ENCODE measurements at places on chromosomes 3 and 15.

DNA sequence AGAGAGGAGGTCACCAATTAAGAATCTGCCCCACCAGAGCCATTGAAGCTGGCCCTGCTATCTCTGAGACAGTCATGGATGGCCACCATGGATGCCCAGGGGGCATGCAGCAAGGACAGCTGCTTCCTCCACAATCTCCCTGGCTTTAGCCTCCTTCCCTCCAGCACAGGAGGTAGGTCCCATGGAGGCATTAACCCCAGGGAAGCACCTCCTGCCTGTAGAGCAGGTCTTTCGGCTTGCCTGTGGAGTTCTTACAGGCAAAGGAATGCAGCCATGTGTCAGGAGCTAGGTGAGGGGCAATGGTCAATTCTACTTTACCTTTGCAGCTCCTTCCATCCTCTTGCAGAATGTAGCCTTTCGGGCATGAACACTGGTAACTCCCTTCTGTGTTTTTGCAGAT, 93.8 kb downstream of the DUT start:
- DNase-seq = no peak

- DNase-seq = no peak
These were observed 27.5 kb downstream of the THSD4 start for GRCh38 chr15:71142780-71143179.

DNA sequence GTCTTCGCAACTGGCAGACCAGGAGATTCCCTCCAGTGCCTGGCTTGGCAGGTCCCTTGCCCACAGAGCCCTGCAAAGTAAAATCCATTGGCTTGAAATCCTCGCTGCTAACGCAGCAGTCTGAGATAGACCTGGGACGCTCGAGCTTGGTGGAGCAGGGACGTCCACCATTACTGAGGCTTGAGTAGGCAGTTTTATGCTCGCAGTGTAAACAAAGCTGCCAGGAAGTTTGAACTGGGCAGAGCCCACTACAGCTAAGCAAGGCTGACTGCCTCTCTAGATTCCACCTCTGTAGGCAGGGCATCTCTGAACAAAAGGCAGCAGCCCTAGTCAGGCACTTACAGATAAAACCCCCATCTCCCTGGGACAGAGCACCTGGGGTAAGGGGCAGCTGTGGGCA, 205.0 kb upstream of the MME start:
- no peak for DNase-seq

- no peak for DNase-seq
These were observed 64.6 kb upstream of the PRR23C start for GRCh38 chr3:139109271-139109670.

GRCh38 chr3:154728285-154728684, 298.3 kb upstream of the GPR149 start:
- DNase-seq = no peak

DNA sequence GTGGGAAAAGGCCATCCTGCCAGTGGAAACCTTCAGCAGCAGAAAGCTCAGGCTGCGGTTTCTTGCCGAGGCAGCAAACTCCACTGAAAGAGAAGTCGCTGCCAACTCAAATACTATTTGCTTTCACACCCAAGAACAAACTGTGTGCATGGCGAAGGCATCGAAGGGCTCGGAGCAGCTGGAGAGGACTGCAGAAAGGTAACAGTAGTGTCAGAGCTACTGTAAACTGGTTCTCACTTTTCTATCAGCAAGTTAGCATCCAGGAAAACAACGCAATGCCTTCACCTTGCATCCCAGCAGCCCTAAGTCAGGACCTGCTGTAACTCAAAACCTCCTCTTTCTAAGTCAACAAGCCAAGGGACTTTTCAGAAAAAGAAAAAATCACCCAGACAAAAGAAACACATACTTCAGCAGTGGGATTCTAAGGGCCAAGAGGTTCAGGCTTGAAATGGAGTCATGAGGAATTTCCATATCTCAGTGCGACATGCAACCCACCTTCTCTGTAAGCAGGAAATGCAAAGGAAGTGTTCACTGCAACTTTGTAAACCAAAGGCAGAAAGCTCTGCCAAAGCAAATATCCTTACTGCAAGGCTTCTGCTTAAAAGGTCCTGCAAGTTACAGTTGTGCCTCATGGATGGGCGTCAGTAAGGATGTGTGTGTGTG, 193.5 kb downstream of the FOXP1 start:
- peak; percentile 48 for DNase-seq

DNA sequence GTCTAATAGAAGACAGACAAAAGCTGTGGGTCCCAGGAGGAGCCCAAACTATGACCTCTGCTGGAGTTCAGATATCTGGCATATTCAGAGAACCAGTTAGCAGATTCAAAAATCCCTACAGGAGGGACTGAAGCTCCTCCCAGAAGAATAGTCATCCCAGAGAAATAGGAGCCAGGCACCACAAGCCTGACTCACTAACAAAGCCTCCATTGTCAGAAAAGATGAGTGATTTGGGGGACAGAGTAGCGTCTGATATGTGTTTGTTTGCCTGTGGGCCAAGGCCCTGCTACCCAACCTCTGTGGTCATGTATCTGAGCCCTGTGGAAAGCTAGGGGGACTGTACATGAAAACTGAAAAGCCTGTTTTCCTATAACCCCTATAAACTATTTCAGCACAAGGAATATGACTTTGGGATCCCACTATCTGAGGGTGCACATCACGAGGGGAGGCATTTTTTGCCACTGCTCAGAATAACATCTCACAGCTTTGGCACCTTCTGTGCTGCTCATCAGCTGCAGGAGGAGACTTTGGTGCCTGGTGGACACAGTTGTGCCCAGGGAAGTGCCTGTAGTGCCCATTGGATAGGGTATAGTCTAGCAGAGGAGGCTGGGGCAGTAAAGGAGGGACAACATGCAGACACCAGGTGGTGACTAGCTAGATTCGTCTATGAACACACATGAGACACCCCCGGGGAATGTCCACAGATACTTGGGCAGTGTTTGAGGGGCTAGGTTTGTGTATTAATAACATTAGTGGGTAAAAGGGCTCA, 9.7 kb upstream of the LARP6 start:
- DNase-seq = no peak

DNA sequence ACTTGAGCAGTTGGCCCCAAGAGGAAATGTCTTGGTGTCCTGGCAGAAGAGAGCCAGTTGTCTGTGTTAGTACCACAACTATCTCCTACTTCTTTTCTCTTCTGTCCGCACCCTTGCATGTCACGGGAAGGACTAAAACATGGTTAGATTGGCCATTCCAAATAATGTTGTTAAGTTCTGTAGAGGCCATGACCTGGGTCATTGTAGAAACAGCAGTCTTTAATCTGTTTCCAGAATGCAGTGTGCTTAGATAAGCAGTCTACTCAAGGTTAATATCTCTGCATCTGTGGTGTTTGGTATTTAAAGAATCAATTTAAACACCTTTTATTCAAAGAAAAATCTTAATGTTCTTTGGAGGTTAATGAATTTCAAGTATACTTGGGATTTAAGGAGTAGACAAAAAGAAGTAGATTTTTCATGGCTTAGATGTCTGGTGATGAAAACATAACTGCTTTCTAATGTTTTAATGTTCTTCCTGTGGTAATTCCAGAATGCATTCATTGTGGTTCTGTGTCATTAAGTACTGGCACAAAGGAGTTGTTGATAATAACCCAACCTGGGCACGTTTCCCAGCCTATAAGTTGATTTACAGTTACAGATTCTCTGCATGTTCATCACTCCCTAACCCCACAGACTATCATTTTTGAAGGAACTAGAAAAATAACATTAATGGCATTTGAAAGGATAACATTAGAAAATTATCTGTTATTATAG, 58.9 kb downstream of the TMEM108 start:
- DNase-seq = no peak

GRCh38 chr3:138373087-138373735, 24.8 kb downstream of the MRAS start:
- no peak for DNase-seq

DNA sequence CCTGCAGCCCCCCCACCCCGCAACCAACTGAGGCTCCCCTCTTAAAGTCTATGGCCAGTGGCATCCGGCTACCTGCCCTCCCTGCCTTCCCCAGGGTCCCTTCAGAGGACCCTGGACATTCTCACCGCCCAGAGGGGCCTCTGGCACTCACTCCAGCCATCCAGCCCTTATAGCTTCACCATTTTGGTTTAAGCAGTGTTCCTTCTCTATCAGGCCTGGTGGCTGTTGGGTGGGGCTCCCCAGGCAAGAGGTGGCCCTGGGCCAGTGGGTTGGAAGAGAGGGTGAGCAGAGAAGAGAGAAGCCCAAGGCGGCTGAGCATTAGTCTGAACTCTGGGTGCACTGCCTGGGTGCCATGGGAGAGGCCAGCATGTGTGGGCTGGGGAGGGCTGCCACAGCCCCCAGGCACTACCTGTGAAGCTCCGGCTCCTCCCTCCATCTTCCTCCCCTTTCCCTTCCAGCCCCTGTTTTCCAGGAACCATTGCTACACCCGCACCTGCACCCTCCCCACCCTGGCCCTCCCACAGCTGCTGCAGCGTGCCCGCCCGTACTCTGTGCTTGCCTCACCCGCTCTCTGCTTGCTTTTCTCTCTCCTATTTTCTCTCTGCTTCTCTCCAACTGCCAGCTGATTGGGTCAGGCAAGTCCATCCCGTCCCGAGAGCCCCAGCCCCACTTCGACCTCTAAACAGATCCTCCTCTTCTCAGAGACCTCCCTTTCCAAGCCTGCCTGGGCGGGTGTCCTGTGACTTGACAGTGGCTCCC, 168.2 kb downstream of the TBC1D2B start:
- no peak for DNase-seq

DNA sequence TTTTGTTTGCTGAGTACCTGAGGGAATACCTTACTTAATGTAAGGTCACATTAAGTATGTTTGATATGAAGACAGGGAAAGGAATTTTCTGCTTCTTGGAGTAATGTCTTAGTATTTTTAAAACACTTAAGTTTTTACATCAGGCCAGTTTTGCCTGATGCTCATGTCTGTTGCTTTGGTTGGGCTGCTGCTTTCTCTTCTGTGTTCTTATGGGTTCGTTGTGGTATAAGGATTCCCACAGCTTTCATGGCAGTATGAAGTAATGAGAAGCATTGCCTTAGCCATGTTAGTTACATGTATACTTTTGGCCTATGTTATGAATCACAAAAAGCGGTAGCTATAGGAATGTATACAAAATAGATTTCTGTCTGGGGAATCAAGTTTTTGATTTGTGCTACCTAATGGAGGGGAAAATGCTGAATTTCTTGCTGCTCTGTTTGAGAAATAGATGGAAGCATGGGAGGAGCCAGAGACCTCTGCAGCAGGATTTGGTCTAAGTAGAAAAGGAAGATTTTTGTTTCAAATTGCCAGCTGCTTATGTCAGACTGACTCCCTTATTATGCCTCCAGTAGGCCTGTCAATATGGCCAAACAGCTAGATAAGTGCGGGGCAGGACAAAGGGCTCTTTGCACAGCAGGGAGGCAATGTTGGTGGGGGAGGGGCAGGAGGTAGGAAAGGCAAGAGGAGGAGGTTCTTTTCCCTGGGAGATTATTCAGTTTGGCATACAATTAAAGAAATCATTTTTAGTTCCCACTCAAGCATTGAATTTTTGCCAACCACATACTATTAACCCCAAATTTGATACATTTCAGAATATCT, 5.2 kb downstream of the SETD5 start:
- DNase-seq = no peak

- no peak for DNase-seq
These were observed 2.1 kb upstream of the PRR20G start for GRCh38 chr3:127289706-127290575.

GRCh38 chr3:70090322-70090913, 90.9 kb downstream of the SAMMSON start:
- no peak for DNase-seq

DNA sequence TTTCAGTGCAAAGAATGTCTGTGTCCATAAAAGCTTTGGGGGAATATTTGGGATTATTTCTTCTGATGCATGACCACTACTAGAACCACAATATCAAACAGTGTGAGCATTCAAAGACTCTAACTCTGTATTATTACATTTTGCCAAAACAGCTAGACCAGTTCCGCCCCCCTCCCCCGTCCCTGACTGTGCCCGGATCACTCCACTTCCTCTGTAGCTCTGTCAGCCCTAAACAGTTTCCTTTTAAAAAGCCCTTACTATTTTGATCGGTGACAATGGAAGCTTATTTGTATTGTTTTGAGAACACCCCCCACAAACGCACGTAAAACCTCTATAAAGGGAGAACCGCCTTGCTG, 36.6 kb upstream of the EPHB3 start:
- no peak for DNase-seq

- DNase-seq = no peak
These were observed 17.3 kb upstream of the AEN start for GRCh38 chr15:88603885-88604284.

GRCh38 chr15:90028376-90028944, 27.3 kb downstream of the ZNF710 start:
- no peak for DNase-seq

DNA sequence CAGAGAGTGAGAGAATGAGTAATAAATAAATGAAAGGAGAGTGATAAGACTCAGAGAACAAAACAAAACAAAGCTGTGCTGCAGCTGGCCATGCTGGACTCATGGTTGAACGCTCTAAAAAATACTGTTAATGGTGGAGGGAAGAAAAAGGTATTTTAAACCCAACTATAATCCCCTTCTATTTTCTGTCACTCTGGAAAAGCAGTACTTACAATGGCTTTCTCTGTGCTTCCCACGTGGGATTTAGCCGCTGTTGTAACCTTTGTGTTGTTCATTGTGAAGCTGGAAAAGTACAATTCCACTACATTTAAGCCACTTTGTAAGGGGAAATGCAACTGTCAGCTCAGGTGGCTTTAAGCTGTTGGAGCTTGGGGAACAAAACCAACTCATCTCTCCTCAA, 917.7 kb downstream of the IGSF11 start:
- DNase-seq = no peak

DNA sequence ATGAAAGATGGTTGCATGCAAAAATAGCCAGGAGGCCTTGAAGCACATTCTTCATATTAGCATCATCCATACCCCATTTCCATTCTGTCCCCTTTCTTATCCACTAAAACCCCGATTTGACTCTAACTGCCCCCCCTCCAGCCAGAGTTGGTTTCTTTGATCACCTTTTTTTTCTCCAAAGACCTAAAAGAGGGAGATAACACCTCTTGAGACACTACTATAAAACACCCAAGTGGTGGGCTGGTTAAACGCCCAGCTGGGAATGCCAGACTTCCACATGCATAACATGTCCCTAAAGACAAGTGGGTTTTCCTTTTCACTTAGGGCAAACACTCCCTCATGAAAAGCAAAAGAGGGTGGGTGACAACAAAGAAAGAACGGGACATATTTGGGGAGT, 133.9 kb upstream of the WNT5A start:
- DNase-seq = no peak

GRCh38 chr15:73956743-73957135, 30.5 kb downstream of the LOXL1 start:
- DNase-seq = no peak

GRCh38 chr3:171776411-171776810, 33.9 kb downstream of the PLD1 start:
- DNase-seq = no peak

GRCh38 chr15:67593562-67593961, 51.1 kb downstream of the MAP2K5 start:
- no peak for DNase-seq

Measured in stimulated activated effector memory CD8-positive, alpha-beta T cell treated with anti-CD3 and anti-CD28 coated beads, Interleukin-12 subunit alpha, Interleukin-12 subunit beta, amount 100 ng/mL, for 72 hours (primary cell).